HFFc6 (cell line): ENCODE measurements at places on chromosomes 11 and 22. TPM values are rescaled to one million over a fixed set of nuclear protein-coding genes. Genes with fewer than 3 reads are reported as not detected.

GRCh38 chr11:93905384-93905783, 55.0 kb upstream of the VSTM5 start:
- H3K36me3 ChIP-seq = no peaks in the 10 kb centered on the region
- peak; percentile 80 for DNase-seq
- H3K4me3 ChIP-seq = no peak overlapping the region
- H3K27ac ChIP-seq = peak overlapping the region; percentile 40; the same call in 1 of the 2 replicates
- H3K27me3 ChIP-seq = peaks cover 2% of the 10 kb centered on the region; the same call in 1 of the 2 replicates
- peaks cover 60% of the 10 kb centered on the region for H3K4me1 ChIP-seq

- no peaks in the 10 kb centered on the region for H3K36me3 ChIP-seq
- H3K4me3 ChIP-seq = no peak overlapping the region
- no peak overlapping the region for H3K27ac ChIP-seq
- no peak for DNase-seq
- H3K27me3 ChIP-seq = peaks cover 8% of the 10 kb centered on the region
- H3K4me1 ChIP-seq = peaks cover 10% of the 10 kb centered on the region
Measured at GRCh38 chr11:68342459-68343158, 30.2 kb downstream of the LRP5 start.

- no peaks in the 10 kb centered on the region; the same call in 1 of the 2 replicates for H3K36me3 ChIP-seq
- H3K27ac ChIP-seq = no peak overlapping the region
- no peaks in the 10 kb centered on the region for H3K4me1 ChIP-seq
- H3K27me3 ChIP-seq = peaks cover 3% of the 10 kb centered on the region
- no peak for DNase-seq
Measured at GRCh38 chr11:47656260-47656885, 14.0 kb upstream of the MTCH2 start.

Gene ATP6V1E1
- total RNA-seq = 169 to 190 TPM (median 183 TPM) in 3 replicates

- peak overlapping the region; percentile 89 for H3K27ac ChIP-seq
- DNase-seq = no peak
- H3K36me3 ChIP-seq = peaks cover 56% of the 10 kb centered on the region
- H3K27me3 ChIP-seq = peaks cover 13% of the 10 kb centered on the region
- H3K4me3 ChIP-seq = peak overlapping the region; percentile 60; the same call in 1 of the 2 replicates
Measured at GRCh38 chr11:11972730-11973341, 35.6 kb downstream of the DKK3 start.
